ENCODE measurements at places on chromosomes 13 and 19. TPM values are rescaled to one million over a fixed set of nuclear protein-coding genes. Genes with fewer than 3 reads are reported as not detected.

The YIF1B gene
- 77.2 TPM for total RNA-seq

The S1PR5 gene
- 0.11 TPM for total RNA-seq

The ZNF557 gene
- 9.4 TPM for total RNA-seq

The LGALS14 gene
- total RNA-seq: 0.69 TPM

DNA sequence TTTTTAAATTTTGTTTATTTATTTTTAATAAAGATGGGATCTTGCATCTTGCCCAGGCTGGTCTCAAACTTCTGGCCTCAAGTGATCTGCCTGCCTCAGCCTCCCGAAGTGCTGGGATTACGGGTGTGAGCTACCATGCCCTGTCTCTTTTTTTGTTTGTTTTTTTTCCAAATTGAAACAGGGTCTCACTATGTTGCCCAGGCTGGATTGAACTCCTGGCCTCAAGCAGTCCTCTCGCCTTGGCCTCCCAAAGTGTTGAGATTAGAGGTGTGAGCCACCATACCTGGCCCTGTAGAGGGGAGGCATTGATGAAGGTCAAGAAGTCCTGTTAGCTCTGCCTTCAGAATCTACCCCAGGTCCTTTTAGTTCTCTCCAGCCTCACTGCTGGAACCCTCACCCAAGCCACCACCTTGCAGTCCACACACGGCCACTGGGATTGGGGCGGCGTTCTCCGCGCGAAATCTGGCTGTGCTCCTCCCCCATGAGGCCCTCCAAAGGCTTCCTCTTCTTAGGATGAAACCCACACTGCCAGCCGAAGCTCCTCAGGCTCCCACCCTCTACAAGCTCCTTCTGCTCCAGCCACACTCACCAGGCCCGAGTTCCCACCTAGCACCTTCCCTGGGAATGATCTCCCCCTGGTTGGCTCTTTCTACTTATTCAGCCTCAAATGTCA lies 34.9 kb downstream of the ACTN4 start:
- ATAC-seq: no peak

DNA sequence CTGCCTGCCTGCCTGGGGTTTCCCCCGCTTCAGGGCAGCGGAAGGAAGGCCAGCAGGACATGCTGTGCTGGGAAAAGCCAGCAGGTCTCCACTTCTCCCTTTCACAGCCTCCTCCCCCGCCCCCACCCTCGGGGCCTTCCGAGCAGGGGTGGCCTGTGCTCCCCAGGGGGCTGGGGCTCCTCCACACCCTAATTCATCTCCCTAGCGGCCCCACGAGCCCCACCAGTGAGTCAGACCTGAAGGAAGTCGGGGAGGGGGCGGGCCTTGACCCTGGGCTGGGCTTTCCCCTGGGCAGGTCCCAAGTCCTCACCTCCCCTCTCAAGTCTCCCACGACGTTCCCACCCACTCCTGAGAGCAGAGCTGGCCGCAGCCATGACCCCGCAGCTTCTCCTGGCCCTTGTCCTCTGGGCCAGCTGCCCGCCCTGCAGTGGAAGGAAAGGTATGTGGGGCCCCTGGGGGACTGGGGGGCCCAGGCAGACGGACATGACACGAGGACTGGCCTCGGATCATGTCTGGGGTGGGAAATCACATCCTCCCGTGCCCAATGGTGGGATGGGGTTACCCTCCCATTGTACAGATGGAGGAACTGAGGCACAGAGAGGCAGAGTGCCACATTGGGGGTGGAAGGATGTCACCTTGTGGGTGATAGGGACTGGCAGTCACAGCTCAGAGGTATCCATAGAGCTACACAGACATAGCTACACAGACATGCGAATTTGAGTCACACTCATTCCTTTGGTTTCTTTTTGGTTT lies at the start of gene EBI3:
Gene EBI3, plus strand, starts transcription at position 345 of the 753 bp plus-strand sequence. Its CDS starts 28 bp downstream, at position 373.
- peak; percentile 91 for ATAC-seq

DNA sequence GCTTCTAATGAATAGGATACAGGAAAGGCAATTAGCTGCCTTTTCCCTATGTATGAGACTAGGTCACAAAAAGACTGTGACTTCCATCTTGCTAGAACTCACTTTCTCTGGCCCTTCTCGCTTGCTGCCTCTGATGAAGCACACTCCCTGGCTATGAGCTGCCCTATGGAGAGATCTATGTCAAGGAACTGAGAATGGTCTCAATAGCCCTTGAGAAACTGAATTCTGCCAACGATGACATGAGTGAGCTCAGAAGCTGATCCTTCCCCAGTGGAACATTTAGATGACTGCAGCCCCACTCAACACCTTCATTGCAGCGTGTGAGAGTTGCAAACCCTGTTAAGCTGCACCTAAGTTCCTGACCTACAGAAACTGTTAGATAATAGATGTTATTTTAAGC lies 309.8 kb downstream of the COG6 start:
- ATAC-seq: no peak

GRCh38 chr13:109651311-109651710 lies 135.1 kb downstream of the IRS2 start:
- no peak for ATAC-seq

- no peak for ATAC-seq
Measured at GRCh38 chr19:47074621-47075020, 26.2 kb upstream of the TMEM160 start.

GRCh38 chr19:17281391-17282304 lies at the start of gene ANKLE1:
Gene ANKLE1, plus strand, starts transcription at chr19:17281901. Its CDS starts 20 bp downstream, at chr19:17281921.
- ATAC-seq: peak; percentile 35

DNA sequence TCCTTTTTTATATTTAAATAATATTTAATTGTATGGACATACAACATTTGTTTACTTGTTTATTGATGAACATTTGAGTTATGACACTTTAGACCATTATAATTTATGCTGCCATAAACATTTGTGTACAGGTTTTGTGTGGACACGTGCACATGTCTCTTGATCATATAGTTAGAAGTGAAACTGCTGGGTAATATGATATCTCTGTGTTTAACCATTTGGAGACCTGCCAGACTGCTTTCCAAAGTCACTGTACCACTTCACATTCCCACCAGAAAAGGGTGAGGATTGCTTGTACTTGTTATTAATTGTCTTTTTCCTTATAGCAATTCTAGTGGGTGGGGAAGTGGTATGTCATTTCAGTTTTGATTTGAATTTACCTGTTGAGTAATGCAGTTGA lies 145.6 kb upstream of the KLHL1 start:
- no peak for ATAC-seq

- peak; percentile 47 for ATAC-seq
Measured at GRCh38 chr13:22108283-22108942, 437.5 kb downstream of the FGF9 start.

- ATAC-seq: peak; percentile 25
Measured at GRCh38 chr13:43054803-43055802, 31.7 kb downstream of the DNAJC15 start.

DNA sequence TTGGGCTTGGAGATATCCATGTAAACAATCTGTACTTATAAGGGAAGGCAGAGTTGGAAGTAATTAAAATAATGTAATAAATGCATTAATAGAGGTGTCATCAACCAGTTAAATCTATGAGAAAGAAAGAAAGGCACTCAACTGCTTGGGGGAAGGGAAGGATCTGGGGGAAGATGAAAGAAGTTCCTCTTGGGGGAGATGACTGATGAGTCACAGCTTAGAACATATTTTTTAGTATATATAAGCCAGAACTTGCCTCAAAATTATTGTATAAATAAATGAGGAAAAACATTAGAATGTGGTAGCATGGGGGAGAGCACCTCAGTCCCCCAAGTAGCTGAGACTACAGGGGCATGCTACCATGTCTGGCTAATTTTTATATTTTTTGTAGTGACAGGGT lies 205.8 kb downstream of the GGACT start:
- ATAC-seq: no peak

Measured in activated T-helper 17 cell treated with anti-CD3 and anti-CD28 coated beads, Interleukin-2, amount 50 U/mL, for 72 hours (primary cell).